ENCODE measurements at places on chromosomes 4 and X. TPM values are rescaled to one million over a fixed set of nuclear protein-coding genes. Genes with fewer than 3 reads are reported as not detected.
A peak's percentile ranks its signal among the peaks of the same experiment; 100 is the strongest.

PLXNB3 gene
- polyA plus RNA-seq, result 4.1 TPM

SLC49A3 gene
- polyA plus RNA-seq, result 25.2 TPM

DNA sequence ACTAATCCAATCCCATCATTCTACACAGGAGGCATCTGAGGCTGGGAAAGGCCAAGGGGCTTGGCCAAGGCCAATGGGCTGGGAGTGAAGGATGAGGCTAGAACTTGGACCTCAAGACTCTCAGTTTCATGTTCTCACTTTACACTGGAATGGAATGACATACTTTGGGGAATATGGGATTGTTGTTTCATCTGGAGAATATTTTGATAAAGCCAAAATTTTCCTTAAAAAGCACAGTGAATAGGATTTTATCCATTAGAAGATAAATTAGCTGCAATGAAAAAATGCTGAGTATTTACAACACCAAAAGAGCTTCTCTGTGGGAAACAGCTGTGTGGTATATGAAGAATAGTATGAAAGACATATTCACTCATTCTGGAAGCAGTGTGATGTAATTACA lies 29.3 kb downstream of the SMIM20 start:
- DNase-seq, result peak; percentile 56

GRCh38 chr4:90799895-90800294 lies 672.7 kb downstream of the CCSER1 start:
- no peak for DNase-seq

BMX gene
- polyA plus RNA-seq, result 2.4 TPM

Measured in muscle of back (tissue), 13 donors.